ENCODE measurements at places on chromosomes 16 and 17.
A peak's percentile ranks its signal among the peaks of the same experiment; 100 is the strongest.

- DNase-seq = peak; percentile 38
Observed at GRCh38 chr17:900336-900934, 79.1 kb downstream of the NXN start.

- DNase-seq = no peak
Observed at GRCh38 chr17:19426631-19427030, 15.6 kb downstream of the RNF112 start.

GRCh38 chr16:49578435-49579024 lies 204.9 kb downstream of the C16orf78 start:
- no peak for DNase-seq

DNA sequence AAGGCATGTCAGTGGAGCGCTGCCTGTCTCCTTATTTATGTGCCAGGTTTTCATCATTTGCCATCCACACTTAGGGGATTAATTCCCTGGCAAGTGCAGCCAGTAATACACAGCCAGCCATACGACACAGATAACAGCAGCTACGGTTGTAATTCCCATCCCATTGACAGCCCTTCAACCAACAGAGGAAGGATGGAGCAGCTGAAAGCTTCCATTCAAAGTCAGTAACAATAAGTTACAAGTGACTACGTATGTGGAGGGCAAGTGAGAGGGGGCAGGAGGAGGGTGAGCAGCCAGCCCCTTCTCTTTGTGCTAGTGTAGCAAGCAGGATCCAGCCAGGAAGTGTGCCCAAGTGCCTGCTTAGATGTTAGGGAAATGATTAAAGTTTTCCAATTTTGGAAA lies 53.8 kb upstream of the LYRM9 start:
- DNase-seq = no peak

- no peak for DNase-seq
Observed at GRCh38 chr17:82619641-82620040, 28.6 kb downstream of the WDR45B start.

All from endothelial cell (in vitro differentiated cells).